ENCODE measurements at places on chromosomes 3 and 15.

DNA sequence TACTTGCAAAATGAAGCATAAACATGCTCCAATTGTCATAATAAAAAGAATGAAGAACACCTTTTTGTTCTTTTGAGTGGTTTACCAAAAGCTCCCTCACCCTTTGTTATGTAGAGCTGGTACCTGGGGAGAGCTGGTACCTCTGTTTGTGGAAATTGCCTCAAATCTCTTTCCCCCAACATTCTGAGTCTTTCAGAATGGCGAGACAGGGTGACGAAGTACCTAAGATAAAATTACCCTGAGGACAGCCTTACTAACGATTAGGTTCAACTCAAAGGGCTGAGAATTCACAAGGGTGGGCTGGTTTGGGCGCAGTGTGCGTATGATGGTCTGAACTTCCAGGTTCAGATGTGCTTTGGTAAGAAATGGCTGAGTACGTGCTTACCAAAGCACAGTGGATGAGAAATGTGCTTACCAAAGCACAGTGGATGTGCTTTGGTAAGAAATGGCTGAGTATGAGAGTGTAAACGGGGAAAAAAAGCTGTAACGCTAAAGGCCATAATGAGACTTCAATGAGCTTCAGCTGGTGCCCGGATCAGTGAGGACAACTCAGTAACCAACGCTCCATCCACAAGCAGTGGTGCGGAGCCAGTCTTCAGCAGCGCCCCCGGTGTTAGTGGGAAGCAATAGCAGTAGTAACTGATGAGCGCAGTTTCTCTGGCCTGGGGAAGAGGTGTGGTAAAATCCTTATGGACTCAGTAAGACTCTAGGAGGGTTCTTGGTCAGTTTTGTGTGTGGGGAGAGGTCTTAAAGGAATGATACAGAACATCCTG, 72.3 kb upstream of the LRIG1 start:
- DNase-seq, result no peak

DNA sequence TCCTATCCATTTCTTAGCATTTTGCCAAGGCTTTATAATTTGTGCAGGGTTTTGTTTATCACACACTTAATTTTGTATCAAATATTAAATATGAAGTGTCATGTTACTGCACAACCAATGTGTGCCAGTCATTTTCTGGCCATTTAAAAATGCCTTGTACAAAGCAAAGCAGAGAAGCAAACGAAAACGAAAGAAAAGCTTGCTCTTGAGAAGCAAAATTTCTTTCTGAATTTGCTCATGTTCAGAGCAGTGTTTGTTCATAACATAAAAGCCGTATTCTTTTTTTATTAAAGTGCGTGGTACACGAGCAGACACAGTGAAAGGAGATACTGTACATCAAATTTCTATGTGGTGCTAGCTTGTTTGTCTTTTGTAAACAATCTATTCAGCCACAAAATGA, 792.6 kb downstream of the NAALADL2 start:
- DNase-seq, result peak; percentile 65

DNA sequence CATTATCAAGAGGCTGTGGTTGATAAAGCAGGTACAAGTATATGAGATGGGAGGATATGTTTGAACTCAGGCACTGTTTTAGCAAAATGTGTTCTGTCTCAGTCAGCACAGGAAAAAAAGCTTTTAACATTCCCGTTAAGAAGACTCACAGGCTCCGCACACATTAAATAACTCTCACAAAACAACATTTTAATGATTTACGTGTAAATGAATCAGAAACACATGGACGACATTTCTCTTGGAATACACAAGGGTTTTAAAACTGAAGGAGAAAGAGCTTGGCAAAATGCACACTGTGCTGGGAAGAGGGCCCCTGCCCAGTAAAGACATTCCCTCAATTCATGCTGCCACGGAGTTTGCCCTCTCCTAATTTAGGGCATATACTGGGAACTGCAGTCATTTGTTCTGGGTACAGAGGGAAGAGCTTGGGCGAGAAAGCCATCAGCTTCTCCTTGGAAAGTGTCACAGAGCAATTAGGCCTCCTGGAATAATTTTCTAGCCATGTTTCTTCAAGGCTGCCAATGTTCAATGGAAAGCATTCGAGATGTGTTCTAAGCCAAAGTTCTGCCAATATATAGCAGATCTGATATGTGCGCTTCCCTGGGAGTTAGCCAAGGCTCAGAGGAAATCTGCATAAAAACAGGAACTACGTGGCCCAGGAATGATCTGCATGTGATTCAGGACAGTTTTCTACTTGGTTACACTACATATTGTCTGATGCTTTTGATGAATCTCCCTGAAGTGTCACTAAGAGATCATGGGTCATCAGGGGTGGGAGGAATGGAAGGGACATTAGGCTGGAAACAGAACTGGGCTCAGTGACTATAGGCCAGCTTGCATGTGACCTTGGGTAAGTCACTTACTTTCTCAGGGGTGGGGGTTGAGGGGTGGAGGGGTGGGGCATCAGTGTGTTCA, 2.2 kb upstream of the MASP1 start:
- DNase-seq, result no peak

GRCh38 chr3:73270839-73271483, 209.5 kb downstream of the EBLN2 start:
- peak; percentile 18 for DNase-seq

DNA sequence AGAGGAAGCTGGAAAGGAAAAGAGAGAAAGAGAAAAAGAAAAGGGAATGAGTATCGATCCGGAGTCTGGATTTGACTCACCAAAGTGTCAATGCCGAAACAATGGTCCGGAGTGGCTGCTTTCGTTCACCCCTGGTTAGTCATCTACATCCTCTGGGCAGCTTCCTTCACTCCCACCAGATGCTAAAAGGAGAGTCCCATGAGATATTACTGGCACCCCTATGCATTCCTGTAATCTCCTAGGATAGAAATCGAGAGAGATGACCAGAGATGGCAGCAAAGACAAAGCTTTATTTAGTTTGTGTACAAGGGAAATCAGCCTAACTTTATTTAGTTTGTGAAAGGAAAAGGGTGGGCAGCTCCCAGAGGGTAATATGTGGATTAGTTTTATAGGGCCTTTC, 622.2 kb downstream of the ZPLD1 start:
- DNase-seq, result no peak

GRCh38 chr3:152823781-152824180, 11.2 kb upstream of the P2RY1 start:
- DNase-seq, result no peak

DNA sequence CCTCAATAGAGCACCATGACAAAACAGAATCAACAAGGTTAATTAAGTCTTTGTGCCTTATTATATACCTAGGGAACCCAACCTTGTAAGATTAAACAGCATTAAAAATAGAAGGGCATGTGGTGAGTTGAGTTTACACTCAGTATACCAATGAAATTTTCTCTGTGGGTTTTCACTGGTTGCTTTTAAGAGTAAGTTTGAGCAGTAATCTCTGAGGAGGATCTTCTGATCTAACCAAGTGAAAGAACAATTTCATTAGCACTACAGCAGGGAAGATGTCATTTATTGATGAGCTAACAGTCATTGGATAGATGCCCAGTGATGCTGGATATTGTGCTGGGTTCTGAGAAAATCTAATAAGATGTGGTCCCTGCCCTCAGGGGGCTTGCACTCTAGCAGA, 26.9 kb upstream of the AKAP13 start:
- DNase-seq, result no peak

DNA sequence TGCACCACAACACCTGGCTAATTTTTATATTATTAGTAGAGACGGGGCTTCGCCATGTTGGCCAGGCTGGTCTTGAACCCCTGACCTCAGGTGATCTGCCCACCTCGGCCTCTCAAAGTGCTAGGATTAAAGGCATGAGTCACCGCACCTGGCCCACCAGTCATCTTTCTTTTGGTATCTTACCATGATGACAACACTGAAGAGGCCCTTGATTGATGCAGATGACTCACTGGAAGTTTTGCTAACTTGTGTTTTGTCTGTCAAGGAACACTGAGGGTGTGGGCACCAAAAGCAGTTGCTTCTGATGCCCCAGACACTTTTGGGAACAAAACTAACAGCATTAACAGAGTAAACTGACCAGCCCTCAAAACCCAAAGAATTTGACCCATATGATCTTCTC, 88.3 kb downstream of the MYO5A start:
- DNase-seq, result no peak

- DNase-seq, result no peak
Measured at GRCh38 chr3:102737353-102737752, 302.5 kb downstream of the ZPLD1 start.

DNA sequence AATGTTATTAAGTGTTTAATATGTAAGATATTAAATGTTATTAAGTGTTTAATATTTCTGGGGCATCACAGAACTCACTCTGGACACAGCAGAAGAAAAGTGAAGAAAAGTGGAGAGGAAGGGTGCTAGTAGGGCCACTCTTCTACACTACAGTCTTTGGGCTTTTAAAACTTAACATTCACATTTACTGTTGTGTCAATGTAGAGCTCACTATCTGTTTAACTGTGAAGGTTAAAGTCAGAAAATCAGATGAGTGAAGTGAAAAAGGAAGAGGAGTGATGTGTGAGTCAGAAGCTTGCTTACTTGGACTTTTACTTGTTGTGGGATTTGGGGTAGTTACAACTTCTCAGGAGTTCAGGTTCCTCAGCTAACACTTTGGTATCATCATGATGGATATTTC, 145.3 kb upstream of the DNAJC19 start:
- peak; percentile 1 for DNase-seq

- no peak for DNase-seq
Measured at GRCh38 chr15:36133742-36134141, 445.7 kb upstream of the CDIN1 start.

- no peak for DNase-seq
Measured at GRCh38 chr3:131518680-131519079, 15.9 kb upstream of the MRPL3 start.

- DNase-seq, result no peak
Measured at GRCh38 chr3:10623578-10624275, 118.3 kb upstream of the ATP2B2 start.

DNA sequence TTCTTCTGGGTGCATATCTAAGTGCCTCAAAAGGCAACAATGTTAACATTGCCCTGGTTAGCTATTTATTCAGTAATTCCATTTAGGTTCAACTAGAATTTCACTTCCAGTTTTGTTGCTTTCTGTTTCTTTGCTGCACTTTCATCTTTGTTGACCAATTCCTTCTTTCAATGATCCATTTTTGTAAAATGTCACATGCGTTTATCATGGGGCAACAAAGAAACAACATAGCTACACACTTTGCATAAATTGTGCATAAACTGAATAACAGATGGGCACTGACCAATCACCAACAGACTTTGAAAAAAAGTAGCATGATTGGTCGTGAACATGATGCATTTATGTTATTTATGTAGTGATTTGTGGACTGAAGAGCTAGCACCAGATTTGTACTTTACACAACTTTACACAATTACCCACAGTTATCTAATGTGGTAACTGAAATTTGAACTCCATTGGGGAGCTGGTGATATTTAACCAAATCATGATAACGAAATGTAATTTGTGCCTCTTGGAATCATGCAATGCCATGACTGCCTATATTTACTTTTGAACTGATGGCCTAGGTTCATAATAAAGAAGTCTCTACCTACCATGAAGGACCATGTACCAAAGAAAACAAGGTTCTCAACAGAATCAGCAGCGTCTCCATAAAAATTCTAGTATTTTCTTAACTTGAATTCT, 7.1 kb upstream of the CPOX start:
- DNase-seq, result no peak

GRCh38 chr3:142652826-142653292, 56.7 kb downstream of the PLS1 start:
- DNase-seq, result no peak

DNA sequence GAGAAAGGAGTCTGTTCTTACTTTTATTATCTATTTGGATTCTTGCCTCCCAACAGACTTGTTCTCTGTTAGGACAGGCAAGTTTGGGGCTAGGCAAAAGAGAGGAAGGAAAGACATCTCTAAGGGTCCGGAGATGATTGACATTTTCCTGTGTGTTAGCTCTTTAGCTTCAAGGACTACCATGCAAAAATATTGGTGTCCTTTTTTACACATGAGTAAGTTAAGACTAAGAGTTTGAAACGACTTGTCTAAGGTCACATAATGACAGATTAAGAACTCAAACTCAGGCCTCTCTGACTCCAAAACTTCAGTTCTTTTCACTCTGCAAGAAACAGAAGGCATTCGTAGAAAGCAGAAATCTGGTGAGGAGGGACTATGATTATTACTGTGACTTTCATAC, 5.9 kb downstream of the LMCD1 start:
- no peak for DNase-seq

GRCh38 chr15:100692246-100692645, 89.9 kb downstream of the ASB7 start:
- DNase-seq, result no peak

- DNase-seq, result peak; percentile 18
Measured at GRCh38 chr3:20406611-20407011, 220.6 kb upstream of the SGO1 start.

DNA sequence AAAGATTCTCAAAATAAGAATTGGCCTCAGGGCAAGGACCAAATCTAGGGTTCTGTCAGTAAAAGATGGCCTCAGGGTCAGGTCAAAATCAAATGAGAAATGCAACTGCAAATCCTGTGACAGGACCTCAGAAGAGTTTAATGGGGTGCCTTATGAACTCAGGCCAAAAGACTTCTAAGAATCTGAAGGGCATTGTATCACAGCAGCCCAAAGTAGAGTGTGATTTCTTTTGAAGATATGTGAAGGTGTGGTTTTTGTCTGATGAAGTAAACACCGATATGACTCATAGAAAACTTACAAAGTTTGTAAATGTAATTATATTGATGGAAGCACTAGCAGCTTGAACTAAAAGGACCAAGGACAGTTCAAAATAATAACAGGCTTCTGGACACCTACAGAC, 966.1 kb downstream of the AGBL1 start:
- DNase-seq, result no peak

DNA sequence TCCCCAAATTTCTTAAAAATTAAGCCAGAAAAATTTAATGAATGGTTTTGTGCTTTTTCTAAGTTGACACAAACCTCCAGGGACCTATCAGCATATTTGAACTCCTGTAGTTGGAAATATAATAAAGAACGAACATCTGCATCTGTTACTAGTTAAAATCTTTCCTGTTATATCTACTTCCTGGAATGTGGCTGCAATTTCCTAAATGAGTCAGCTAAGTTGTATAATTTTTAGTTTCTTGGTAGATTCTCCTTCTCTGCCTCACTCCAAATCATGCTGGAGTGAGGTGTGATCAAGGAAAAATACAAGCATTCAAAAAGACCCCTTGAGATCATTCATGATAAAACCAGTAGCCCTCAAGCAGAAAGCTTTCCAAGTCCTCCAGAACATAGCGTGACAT, 106.2 kb upstream of the MCTP2 start:
- DNase-seq, result peak; percentile 68

GRCh38 chr3:54262541-54262940, 140.2 kb downstream of the CACNA2D3 start:
- no peak for DNase-seq

- no peak for DNase-seq
Measured at GRCh38 chr15:42692997-42693396, 43.9 kb downstream of the CDAN1 start.

GRCh38 chr3:187641320-187642016, 28.7 kb downstream of the SST start:
- DNase-seq, result no peak

- peak; percentile 64 for DNase-seq
Measured at GRCh38 chr15:43516185-43516584, 1.2 kb upstream of the MAP1A start.

All from adipocyte (in vitro differentiated cells).